Progenitor cell of endocrine pancreas (in vitro differentiated cells): ENCODE measurements at places on chromosomes 5 and 9. TPM values are rescaled to one million over a fixed set of nuclear protein-coding genes. Genes with fewer than 3 reads are reported as not detected.

GRCh38 chr9:13110766-13111417, 168.6 kb downstream of the MPDZ start:
- H3K27me3 ChIP-seq: no peaks in the 10 kb centered on the region
- no peaks in the 10 kb centered on the region for H3K4me1 ChIP-seq
- H3K36me3 ChIP-seq: peaks cover 20% of the 10 kb centered on the region
- H3K27ac ChIP-seq: no peak overlapping the region
- no peak overlapping the region for H3K4me3 ChIP-seq

SOWAHA gene
- 0.98 and 1.3 TPM in 2 replicates for total RNA-seq

GRCh38 chr5:9454491-9454890, 91.4 kb downstream of the SEMA5A start:
- H3K4me3 ChIP-seq: no peak overlapping the region
- H3K27ac ChIP-seq: no peak overlapping the region
- DNase-seq: no peak
- H3K27me3 ChIP-seq: peaks cover 7% of the 10 kb centered on the region

PCDHA1 gene
- not detected in 2 replicates for total RNA-seq

CEP120 gene
- 21.8 and 23.4 TPM in 2 replicates for total RNA-seq

DNA sequence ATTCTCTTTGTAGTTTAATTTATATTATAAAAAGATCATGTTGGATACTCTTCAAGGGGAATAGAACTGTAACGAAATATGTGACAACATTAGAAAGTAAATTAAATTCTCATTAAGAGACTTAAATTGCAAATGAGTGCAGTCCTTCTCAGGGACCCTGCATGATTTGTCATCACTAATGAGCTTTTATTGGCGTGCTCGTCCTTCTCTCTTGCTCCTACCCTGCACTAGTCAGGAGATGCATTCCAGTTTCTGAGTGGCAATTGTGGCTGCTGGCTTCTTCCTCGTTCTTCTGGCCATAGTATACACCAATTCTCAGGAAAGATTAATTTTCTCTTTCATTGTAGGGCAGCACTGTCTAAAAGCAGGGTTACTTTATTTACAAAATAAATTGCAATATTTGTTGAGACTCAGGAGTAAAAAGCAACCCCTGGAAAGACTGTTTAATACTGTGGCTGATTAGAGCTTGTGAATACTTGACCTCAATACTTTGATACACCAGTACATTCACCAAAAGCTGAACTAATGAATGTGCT, 376.3 kb upstream of the CHD1 start:
- peaks cover 8% of the 10 kb centered on the region for H3K4me1 ChIP-seq
- H3K27me3 ChIP-seq: no peaks in the 10 kb centered on the region
- no peak overlapping the region for H3K27ac ChIP-seq
- peaks cover 3% of the 10 kb centered on the region for H3K36me3 ChIP-seq
- no peak overlapping the region for H3K4me3 ChIP-seq
- no peak for DNase-seq

DNA sequence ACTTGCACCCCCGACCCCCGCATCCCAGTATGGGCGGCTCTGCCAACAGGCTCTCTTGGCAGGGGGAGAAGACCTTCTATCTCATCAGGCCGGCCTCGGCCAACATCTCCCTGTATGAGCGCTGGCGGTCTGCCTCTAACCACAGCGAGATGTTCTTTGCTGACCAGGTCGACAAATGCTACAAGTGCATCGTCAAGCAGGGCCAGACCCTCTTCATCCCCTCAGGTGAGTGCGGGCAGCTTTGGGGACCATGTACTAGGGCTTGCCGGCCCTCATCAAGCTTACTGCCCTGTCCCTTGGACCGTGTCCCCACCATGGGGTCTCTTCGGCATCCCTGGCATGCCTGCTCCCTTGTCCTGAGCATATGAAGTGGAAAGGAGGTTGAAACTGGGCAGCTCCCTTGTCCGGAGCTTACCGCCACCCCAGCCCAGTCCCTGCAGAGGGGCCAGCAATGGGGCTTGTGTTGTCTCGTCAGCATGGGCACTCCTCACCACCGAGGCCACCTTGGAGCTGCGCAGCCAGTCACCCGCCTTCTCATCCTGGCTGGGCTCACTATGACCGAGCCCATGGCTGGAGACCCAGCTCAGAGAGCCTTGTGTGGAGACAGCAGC, 78.1 kb downstream of the PHF2 start:
- H3K4me1 ChIP-seq: no peaks in the 10 kb centered on the region
- H3K36me3 ChIP-seq: peaks cover 12% of the 10 kb centered on the region
- no peak overlapping the region for H3K27ac ChIP-seq
- DNase-seq: no peak

- peaks cover 4% of the 10 kb centered on the region for H3K27me3 ChIP-seq
- no peaks in the 10 kb centered on the region for H3K36me3 ChIP-seq
- no peaks in the 10 kb centered on the region for H3K4me1 ChIP-seq
Observed at GRCh38 chr5:19902316-19902934, 85.6 kb downstream of the CDH18 start.

GRCh38 chr9:122991370-122991830, 42.1 kb upstream of the GPR21 start:
- H3K4me3 ChIP-seq: no peak overlapping the region
- H3K4me1 ChIP-seq: no peaks in the 10 kb centered on the region
- H3K27me3 ChIP-seq: no peaks in the 10 kb centered on the region
- peaks cover 8% of the 10 kb centered on the region for H3K36me3 ChIP-seq

DNA sequence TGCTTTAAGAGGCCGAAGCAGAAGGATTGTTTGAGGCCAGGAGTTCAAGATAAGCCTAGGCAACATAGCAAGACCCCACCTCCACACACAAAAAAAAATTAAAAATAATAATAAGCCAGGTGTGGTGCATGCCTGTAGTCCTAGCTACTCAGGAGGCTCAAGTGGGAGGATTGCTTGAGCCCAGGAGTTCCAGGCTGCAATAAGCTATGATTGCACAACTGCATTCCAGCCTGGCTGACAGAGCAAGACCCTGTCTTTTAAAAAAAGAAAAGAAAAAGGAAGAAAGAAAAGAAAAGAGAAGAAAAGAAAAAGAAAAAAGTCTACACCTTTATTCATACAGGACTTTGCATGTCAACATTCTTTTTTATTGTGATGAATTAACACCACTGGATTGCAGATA, 2125.8 kb downstream of the MAT2B start:
- no peaks in the 10 kb centered on the region for H3K27me3 ChIP-seq
- no peak for DNase-seq
- H3K4me3 ChIP-seq: no peak overlapping the region
- peaks cover 12% of the 10 kb centered on the region for H3K4me1 ChIP-seq
- H3K36me3 ChIP-seq: peaks cover 1% of the 10 kb centered on the region

FCN1 gene
- total RNA-seq: not detected in 2 replicates

GRCh38 chr9:107251756-107252322, 31.2 kb upstream of the RAD23B start:
- no peaks in the 10 kb centered on the region for H3K27me3 ChIP-seq
- peak overlapping the region; percentile 15 for H3K27ac ChIP-seq
- DNase-seq: no peak
- no peaks in the 10 kb centered on the region for H3K36me3 ChIP-seq

DNA sequence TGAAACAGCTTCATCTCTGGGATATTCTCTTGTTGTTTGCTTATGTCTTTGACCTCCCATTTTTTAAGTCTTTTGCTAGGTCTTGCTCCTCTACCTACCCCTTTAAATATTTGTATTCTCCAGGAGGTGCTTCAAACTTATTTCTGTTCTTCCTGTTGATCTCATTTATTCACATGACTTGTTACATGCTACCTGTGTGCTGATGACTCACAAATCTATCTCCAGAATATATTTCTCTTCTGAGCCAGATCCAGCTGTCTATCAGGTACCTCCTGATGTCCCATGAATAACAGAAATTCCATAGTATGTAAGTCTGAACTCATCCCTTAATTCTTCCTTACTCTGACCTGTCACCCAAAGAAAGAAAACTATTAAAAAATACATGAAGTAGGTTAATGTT, 11.0 kb downstream of the NIPBL start:
- peaks cover 16% of the 10 kb centered on the region for H3K36me3 ChIP-seq
- peaks cover 10% of the 10 kb centered on the region for H3K4me1 ChIP-seq
- H3K27ac ChIP-seq: no peak overlapping the region

DNA sequence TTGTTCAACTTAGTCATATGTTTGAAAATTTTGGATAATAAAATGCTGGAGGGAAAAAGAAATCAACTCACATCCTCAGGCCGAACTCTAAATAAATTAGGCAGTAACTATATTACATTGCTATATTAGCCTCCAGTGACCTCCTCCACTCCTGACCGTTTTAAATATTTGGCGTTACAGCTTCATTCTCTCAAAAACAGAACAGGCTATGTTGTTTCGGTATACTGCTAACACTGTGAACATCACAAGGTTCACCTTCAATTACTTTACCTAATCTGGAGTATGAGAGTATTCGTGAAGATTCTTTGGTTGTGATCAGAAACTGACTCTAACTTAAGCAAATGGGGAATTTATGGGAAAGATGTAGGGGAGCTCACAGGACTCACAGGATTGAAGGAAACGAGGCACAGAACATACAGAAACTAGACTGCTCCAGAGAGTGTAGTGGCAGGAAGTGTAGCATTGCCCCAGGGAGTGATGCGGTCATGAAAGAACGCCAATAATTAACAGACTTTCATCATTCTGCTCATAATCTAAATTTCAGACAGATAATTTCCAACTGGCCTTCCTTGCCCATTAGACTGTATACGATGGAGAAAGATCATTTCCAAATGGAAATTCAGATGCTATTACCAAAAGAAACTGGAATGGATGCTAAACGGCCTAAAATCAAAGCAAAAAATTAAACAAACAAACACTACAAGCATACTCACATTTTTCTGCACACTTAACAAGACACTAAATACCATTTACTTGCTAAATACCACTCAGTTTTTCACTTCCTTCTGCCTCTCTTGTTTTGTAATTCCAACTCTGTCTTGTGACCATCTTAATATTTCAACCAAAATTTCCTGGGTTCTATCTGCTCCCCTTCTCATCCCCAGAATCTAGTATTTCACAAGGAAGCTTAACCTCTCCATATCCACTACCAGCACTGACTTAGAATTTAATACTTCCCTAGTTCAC, 110.1 kb upstream of the LPAR1 start:
- no peak overlapping the region for H3K27ac ChIP-seq
- no peak overlapping the region for H3K4me3 ChIP-seq
- no peak for DNase-seq
- H3K4me1 ChIP-seq: no peaks in the 10 kb centered on the region

DNA sequence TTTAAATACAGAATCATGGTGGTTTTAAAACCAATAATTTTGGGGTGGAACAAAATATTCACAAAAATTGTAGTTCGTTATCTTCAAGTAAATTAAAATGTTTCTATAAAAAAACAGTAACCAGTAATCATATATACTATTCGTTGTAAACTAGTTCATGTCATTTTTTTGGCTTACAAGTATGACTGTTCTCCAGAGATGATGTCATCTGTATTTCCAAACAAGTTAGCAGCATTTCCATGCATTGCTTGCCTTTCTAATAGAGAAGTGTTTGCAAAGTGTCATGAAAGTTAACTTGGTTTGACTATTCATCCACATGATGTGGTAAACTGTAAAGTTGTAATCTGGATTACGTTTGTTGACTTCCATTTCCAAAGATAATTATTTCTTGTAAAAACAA, 717.9 kb upstream of the ADAMTS16 start:
- no peak overlapping the region for H3K27ac ChIP-seq
- H3K4me1 ChIP-seq: peaks cover 13% of the 10 kb centered on the region
- DNase-seq: no peak

DNA sequence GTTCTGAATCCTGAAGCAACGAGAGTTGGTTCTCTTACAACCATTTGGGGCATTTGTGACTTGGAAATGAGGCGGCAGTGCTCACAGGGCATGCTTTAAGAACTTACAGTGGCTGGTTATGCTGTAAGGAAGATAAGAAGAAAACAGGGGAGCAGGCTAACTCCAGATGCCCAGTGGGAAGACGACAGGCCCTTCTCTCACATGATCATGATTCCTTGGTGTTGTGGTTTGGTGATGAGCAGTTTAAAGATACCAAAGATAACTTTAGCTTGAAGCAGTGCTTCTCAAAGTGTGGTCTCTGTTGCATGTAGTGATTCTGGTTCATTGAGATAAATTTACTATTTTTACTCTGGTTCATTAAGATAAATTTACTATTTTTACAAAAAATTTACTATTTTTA, 2.6 kb upstream of the HABP4 start:
- H3K27ac ChIP-seq: no peak overlapping the region
- peaks cover 10% of the 10 kb centered on the region for H3K4me1 ChIP-seq
- peaks cover 26% of the 10 kb centered on the region for H3K27me3 ChIP-seq

TAL2 gene
- 0.82 and 2.2 TPM in 2 replicates for total RNA-seq

GRCh38 chr5:88665750-88666215, 217.2 kb downstream of the MEF2C start:
- peak overlapping the region; percentile 44 for H3K27ac ChIP-seq
- H3K27me3 ChIP-seq: peaks cover 93% of the 10 kb centered on the region
- no peak overlapping the region for H3K4me3 ChIP-seq
- no peaks in the 10 kb centered on the region for H3K36me3 ChIP-seq

GRCh38 chr5:6742081-6742758, 29.0 kb downstream of the TENT4A start:
- DNase-seq: no peak
- H3K4me3 ChIP-seq: no peak overlapping the region
- H3K36me3 ChIP-seq: peaks cover 16% of the 10 kb centered on the region
- no peak overlapping the region for H3K27ac ChIP-seq
- H3K4me1 ChIP-seq: no peaks in the 10 kb centered on the region
- no peaks in the 10 kb centered on the region for H3K27me3 ChIP-seq

- H3K27me3 ChIP-seq: no peaks in the 10 kb centered on the region
- no peak for DNase-seq
- H3K27ac ChIP-seq: peak overlapping the region; percentile 98
- peak overlapping the region; percentile 76 for H3K4me3 ChIP-seq
- H3K36me3 ChIP-seq: peaks cover 12% of the 10 kb centered on the region
- H3K4me1 ChIP-seq: peaks cover 19% of the 10 kb centered on the region
Observed at GRCh38 chr5:126595486-126596083, 566 bp upstream of the ALDH7A1 start.

DNA sequence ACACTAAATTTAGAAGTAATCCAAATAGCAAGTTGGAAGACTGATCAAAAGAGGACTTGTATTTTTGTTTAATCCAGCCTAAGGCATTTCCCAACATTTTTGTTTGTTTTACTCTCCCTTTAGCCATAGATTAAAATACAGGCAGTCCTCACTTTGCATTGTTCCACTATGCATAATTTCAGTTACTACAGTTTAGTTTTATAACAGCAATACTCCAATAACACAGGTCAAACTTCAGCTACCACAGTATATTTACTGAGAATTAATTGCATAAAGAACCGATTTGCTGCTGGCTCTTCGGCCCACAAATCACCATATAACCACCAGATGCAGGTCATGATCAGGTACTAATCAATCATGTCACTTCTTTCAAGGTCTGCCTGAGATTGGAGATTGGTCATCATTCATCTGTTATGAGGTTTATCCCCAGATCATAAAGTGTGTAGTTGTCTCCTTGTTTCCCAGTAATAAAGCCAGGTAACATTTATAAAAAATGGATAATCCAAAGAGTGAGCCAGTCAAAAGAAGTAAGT, 12.1 kb downstream of the FTMT start:
- H3K4me3 ChIP-seq: no peak overlapping the region
- H3K4me1 ChIP-seq: no peaks in the 10 kb centered on the region
- no peak overlapping the region for H3K27ac ChIP-seq
- H3K27me3 ChIP-seq: no peaks in the 10 kb centered on the region
- no peaks in the 10 kb centered on the region for H3K36me3 ChIP-seq

- no peaks in the 10 kb centered on the region for H3K27me3 ChIP-seq
- peaks cover 6% of the 10 kb centered on the region for H3K36me3 ChIP-seq
- no peak overlapping the region for H3K4me3 ChIP-seq
Observed at GRCh38 chr5:142959683-142960657, 189.8 kb downstream of the ARHGAP26 start.

MSMP gene
- total RNA-seq: not detected in 2 replicates
